H9 (cell line): ENCODE measurements at places on chromosomes 2 and 18.

DNA sequence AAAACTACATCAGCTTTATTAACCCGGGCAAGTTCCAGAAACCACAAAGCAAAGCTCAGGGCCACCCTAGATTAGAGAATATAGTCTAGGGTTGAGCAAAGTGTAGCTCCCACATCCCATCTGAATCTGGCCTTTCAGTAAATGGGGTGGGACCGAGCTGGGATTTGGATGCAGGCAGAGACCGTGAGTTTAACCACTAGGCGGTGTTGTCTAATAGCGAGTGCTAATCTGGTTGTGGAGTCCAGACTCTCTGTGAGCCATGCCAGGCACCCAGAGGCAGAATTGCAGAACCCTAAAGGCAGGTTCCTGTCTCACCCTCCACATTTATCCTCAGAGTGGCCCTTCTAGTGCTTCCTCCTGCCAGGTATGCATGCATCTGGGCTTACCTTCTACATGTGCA lies 435.9 kb downstream of the TSN start:
- DNase-seq, result peak; percentile 75

DNA sequence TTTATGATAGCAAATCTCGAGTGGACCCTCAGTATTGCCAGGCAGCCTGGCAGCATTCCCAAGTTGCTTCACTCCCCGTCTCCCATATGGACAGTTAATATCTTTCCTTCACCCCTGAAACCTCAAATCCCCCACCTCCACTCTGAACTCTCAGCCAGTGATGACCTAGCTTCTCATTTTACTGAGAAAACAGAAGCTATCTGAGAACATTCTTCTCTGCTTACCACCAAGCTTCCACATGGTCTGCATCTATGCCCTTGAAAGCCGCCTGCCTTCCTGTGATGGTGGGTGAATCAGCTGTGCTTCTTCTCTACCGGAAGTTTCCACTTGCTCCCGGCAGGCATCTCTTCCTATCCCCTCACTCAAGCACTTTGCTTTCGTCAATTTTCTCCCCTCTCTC lies 529.2 kb downstream of the EPHA4 start:
- no peak for DNase-seq

- no peak for DNase-seq
These were observed 784 bp downstream of the CRACDL start for GRCh38 chr2:98935111-98935770.

DNA sequence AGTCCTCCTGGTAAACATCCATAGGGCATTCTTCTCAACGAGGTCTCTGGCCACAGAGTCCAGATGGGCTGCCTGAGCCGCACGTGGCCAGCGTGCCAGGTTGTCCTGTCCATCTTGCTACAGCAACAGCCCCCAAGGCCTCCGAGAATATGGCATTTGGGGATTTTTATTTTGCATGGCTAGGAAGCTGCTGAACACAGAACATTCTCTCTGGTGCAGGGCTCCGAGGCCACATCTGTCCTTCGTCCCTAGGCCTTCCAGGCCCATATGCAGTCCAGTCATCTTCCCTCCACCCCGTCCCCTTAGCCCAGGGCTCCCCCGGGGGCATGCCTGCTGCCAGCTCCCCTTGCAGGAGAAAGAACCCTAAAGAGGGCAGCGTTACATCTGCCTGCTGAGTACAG lies 2.3 kb downstream of the HDAC4 start:
- DNase-seq, result peak; percentile 26

DNA sequence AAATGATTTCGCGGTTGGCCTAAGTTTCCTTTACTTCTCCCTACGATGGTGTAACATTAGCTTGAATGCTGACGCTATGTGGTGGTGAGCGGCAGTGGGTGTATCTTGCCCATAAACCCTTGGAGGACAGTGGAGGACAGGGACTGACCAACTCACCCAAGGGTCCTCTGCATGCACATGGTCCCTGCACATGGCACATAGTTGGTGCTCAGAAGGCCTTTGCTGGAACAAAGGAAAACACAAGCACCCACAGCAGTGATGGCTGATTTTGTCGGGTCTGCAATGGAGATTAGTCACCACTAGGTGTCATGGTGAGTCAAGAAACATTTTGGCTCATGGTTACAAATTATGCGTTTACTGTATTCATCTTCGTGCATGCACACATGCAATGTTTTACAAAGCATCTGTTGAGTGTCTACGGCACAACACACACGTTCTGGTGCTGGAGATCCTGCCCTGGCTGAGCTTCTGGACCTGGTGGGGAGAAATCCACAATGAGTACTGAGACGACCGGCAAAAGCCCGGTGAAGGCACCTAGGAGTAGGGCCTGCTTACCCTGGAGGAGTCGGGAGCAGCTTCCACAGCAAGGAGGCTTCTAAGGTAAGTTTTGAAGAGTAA lies 44.0 kb downstream of the PDCL3 start:
- peak; percentile 69 for DNase-seq
